ENCODE measurements at places on chromosomes 3 and 15.

DNA sequence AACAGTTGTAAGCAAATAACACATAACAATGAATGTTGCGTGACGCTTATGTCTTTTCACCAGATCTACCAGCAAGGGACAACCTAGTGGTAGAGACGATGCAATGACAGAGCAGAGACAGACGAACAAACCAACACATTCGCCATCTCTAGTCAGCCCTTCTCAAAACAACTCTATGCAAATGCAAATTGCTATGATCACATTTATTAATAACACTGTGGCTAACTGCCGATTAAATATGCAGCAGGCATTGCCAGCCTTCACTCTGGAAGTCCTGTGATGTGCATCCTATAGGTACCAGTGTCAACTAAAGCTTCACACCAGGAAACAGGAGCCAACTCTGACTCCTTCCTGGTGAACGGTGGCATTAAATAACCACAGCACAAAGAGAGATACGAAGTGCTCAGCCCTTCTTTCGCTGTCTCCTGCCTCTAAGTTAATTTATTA, 94.2 kb downstream of the FOXP1 start:
- no peak for DNase-seq

GRCh38 chr15:99076555-99077308, 28.1 kb upstream of the SYNM start:
- DNase-seq, result no peak

DNA sequence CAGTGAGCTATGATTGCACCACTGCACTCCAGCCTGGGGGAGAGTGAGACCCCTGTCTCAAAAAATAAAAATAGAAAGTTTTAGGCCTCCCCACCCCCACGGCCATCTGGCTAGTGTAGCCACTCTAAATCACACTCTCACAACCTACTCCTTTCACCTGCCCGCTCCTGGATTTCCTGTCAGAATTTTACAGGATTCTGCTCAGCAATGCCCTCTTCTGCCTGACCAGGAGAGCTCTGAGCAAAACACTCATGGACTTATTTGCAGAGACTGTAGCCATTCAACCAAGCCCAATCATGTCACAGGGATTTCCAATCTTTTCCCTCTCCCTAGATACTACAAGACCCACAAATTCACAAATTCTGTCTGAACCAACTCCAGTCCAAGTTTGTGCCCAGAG, 242.6 kb upstream of the TPRG1 start:
- no peak for DNase-seq

GRCh38 chr3:12143949-12144504, 14.7 kb downstream of the TIMP4 start:
- DNase-seq, result no peak

DNA sequence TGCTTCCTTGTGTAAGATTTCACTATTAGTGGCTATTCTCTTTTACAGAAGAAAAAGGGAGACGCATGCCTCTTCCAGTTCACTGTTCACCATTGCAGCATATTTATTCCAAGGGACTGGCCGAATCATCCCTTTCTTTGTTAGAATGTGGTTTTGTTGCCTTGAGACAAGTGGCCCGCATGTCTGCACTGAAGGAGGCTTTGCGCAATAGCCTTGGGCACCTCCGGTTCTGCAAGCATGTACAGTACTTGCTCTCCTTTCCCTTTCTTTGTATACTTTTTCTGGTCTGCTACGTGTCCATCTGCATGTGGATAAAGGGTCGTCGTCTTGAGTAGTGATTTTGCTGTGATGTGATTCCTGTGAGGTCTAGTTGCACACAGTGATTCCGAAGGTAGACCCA, 43.0 kb downstream of the FLNB start:
- no peak for DNase-seq

GRCh38 chr3:194787650-194788049, 102.0 kb downstream of the FAM43A start:
- DNase-seq, result no peak

All from T-helper 22 cell (primary cell).